ENCODE measurements at places on chromosomes 7 and 10. TPM values are rescaled to one million over a fixed set of nuclear protein-coding genes. Genes with fewer than 3 reads are reported as not detected.

NPSR1 gene
- total RNA-seq = not detected

BLNK gene
- total RNA-seq = not detected

LZTS2 gene
- 91.7 TPM for total RNA-seq

IRF5 gene
- total RNA-seq = not detected

ASZ1 gene
- total RNA-seq = not detected

SFTPD gene
- not detected for total RNA-seq

AOC1 gene
- not detected for total RNA-seq

NANOS1 gene
- 2.7 TPM for total RNA-seq

GBX1 gene
- not detected for total RNA-seq

MET gene
- total RNA-seq = 7.5 TPM

BAMBI gene
- 1.4 TPM for total RNA-seq
